ENCODE measurements at places on chromosomes 13 and 19.
A peak's percentile ranks its signal among the peaks of the same experiment; 100 is the strongest.

DNA sequence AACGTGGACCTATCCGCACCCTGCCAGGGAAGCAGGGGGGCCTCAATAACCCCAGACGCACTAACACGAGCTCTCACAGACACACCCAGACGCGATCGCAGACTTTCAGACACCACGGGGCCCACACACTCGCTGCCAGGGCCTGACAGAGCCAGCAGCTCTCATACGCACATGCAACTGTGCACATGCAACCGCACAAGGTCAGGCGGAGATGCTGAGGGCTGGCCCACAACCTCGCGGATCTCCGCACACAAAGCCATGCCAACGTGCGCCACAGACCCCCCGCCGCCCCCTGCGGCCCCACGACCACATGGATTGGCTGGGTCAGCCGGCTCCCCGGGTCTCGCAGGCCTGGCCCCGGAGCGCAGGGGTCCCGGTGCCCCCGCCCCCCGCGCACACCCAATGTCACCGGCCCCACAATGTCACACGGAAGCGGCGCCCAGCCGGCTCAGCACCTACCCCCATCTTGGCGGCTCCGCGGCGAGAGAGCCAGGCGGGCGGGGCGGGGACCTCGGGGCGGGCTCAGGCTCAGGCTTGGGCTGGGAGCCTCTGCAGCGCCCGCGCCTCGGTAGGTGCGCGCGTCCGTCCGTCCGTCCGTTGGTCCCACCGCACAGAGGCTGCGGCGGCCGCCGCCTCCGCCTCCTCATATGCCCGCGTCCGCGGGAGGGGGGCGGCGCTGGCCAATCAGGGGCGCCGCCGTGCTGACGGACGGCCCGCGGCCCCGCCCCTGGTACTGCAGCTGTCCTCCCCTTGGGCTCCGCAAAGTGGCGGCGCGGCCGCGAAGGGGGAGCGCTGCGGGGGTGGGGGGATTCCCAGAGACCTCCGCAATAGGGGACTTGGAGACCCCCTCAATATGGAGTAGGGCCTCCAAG is at the start of gene ATP1A3:
ATP1A3 (minus strand) TSS at position 619 of the 872 bp plus-strand sequence; CDS start at position 465, 154 bp downstream.
- DNase-seq = peak; percentile 28

- DNase-seq = no peak
Observed at GRCh38 chr19:36918090-36918489, 2.0 kb downstream of the ZNF568 start.

DNA sequence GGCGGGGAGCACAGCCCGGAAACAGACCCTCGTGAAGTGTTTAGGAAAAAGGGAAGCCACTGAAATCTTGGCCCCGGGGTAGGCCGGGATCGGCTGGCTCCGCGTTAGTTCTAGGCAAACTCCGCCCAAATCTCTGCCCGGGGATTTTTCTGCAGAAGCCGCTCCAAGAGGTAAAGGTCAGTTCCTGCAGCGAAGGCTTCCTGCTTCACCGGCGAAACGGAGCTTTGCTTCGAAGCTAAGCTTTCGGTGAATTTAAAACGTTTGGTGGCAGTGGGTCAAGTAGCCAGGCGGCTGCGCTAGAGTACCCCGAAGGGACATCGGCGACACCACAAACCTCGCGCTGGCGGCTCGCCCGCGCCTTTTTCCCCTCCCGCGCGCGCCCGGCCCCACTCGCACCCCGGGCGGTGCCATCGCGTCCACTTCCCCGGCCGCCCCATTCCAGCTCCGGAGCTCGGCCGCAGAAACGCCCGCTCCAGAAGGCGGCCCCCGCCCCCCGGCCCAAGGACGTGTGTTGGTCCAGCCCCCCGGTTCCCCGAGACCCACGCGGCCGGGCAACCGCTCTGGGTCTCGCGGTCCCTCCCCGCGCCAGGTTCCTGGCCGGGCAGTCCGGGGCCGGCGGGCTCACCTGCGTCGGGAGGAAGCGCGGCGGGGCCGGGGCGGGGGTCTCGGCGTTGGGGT is 441 bp downstream of the GJB2 start:
- DNase-seq = no peak

DNA sequence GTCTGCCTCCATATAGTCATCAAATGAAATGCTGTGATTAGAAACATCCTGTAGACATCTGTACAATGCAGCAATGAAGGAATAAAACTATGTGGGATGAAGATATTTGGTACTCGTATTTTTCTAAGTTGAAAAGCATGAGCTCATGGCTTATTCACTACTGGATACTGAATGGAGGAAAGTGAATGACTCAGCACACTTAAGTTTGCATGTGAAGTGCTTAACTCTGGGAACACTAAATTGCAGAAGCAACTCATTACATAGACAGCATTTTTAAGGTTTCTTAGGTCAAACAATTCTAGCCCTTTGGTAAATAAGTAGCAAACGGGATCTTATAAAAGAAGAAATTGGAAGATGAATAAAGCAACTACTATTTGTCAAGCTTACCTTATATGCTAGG is 429.0 kb upstream of the MIR17HG start:
- DNase-seq = peak; percentile 5

DNA sequence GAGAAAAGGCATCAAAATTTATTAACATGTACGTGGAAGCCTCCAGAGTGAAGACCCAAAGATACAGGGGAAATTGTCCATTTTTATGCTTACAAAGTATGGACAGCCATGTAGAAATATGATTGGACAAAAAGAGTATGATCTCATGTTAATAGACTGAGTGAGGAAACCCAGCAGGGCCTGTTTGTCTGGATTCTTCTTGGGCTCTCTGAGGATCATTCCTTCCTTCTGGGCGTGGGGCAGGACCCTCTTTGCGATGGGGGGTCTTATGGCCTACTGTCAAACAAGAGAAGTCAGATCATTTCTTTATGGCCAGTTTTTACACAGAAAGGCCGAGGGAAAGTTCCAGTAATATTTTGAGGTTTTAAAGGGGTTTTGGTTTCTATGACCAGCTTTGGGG is 110.8 kb downstream of the ESD start:
- DNase-seq = no peak

- DNase-seq = peak; percentile 76
Observed at GRCh38 chr19:4911786-4912672, 2.7 kb downstream of the UHRF1 start.

DNA sequence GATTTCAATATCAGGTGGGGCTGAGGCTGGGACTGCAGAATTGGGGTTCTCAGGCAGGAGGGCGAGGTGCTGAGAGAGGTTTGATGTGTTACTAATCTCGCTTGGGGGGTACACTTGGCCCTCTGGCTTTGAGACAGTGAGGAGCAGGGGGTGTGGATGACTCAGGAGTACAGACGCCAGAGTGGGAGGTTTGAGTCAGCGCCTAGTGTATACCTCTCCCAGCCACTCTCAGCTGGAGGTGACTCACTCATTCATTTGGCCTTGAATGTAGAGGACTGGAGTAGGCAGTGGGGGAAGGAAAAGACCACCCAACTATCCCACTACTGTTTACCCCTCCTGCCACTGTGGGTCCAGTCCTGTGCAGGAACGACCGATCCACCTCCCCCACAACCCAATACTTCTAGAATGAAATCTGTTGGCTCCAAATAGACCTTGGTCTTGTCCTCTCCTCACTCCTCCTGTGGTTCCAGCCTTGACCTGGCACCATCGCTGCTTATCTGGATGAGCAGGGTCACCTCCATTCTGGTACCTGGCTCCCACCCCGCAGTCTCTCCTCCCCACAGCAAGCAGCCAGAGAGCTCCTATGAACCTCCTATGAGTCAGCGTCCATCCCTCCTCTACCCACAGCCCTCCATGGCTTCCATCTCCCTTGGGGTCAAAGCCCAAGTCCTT is 20.1 kb upstream of the ZNRF4 start:
- DNase-seq = no peak

- DNase-seq = no peak
Observed at GRCh38 chr13:94186470-94186869, 293.0 kb downstream of the DCT start.

DNA sequence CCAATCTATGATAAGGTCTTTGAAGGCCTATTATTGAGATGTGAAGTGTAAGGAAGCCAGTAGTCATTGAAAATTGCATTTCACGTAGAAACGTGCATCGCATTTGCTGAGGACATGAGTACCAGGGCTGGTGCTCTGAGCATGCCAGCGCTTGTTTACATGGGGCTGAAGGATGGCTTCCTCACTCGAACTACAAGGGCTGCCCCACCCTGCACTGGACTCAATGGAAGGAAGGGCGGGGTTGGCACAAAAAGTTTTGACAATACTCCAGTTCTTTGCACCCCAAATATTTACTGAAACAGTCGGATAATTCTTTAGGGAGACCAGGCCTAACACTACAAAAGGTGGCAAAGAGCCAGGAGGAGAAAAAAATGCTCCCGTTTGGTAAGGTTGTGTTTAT is 28.9 kb upstream of the MED4 start:
- DNase-seq = no peak

DNA sequence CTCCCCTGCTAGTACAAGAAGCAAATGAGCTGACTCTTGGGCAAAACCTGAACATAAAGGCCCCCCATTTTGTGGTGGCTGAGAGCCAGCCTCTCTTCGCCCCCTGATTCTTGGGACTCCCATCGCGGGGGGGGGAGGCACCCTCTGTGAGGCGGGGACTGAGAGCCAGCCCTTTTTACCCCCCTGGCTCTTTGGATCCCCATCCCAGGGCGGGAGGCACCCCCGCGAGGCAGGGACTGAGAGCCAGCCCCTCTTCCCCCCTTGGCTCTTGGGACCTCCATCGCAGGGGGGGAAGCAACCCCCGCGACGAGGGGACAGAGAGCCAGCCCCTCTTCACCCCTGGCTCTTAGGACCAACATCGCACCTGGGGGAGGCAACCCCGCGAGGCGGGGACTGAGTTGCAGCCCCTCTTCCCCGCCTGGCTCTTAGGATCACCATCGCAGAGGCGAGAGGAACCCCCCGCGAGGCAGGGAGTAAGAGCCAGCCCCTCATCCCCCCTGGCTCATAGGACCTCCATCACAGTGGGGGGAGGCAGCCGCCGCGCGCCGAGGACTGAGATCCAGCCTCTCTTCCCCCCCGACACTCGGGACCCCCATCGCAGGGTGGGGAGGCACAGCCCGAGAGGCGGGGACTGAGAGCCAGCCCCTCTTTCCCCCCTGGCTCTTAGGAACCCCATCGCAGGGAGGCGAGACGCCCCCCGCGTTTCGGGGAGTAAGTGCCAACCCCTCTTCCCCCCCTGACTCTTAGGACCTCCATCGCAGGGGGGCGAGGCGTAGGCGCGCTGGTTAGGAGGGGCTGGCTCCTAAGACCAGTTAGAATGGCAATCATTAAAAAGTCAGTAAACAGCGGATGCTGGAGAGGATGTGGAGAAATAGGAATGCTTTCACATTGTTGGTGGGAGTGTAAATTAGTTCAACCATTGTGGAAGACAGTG is 2428.4 kb upstream of the PCDH20 start:
- DNase-seq = no peak

DNA sequence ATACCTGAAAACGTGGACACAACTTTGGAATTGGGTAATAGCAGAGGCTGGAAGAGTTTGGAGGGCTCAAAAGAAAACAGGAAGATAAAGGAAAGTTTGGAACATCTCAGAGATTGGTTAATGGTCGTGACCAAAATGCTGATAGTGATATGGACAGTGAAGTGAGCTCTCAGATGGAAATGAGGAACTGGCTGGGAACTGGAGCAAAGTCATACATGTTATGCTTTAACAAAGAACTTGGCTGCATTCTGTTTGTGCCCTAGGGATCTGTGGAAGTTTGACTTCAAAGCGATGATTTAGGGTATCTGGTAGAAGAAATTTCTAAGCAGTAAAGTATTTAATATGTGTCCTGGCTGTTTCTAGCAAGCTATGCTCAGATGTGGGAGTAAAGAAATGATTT is 136.2 kb downstream of the DNAJC3 start:
- no peak for DNase-seq

- no peak for DNase-seq
Observed at GRCh38 chr13:69280399-69280798, 827.2 kb upstream of the ATXN8OS start.

DNA sequence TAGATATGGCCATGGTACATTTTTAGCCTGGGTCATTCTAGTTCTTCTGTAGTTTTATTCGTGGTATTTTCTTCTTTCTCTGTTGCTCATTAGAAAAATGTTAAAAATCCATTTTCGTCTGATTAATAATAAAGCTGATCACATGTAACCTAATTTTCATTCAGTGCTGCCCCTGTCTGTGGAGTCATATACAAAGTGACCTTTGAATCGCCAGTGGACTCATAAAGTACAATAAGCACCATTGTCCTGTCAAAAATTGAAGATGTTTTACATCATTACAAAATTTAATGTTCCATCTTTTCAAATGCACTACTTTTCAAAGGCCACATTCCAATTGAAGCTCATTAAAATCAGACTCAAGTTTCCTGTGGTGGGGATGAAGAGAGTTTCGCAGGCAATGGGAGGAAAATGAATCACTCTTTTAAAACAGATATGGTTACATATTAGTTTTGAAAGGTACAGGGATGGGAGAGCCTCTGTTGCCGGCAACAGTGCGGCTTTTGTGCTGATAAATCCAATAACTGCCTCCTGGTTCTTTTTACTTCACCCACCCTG is 205.4 kb downstream of the ZNF536 start:
- DNase-seq = peak; percentile 58

- no peak for DNase-seq
Observed at GRCh38 chr19:56547535-56547934, 8.8 kb downstream of the ZFP28 start.

GRCh38 chr13:73060251-73061160 is 1.7 kb downstream of the KLF5 start:
- DNase-seq = no peak

- DNase-seq = no peak
Observed at GRCh38 chr19:3521104-3521445, 15.0 kb downstream of the FZR1 start.

GRCh38 chr19:17719730-17720400 is 585 bp downstream of the MAP1S start:
- no peak for DNase-seq

GRCh38 chr19:46859637-46860124 is 1.1 kb upstream of the ARHGAP35 start:
- no peak for DNase-seq

DNA sequence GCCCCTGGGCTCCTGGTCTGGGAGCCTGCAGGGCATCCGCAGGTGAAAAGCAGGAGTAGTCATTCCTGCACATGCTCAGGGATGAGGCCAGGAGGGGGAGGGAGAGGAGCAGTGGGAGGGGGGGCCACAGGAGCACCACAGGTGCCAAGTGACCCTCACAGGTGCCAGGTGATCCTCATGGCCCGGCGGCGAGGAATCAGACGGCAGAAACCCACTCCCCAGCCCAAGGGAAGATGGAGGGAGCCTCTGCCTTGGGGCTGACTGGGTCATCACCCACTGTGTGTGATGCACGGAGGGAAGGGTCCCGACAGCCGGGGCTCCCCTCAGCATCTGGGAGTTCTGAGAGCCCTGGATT is 27.4 kb downstream of the SH3GL1 start:
- DNase-seq = no peak

DNA sequence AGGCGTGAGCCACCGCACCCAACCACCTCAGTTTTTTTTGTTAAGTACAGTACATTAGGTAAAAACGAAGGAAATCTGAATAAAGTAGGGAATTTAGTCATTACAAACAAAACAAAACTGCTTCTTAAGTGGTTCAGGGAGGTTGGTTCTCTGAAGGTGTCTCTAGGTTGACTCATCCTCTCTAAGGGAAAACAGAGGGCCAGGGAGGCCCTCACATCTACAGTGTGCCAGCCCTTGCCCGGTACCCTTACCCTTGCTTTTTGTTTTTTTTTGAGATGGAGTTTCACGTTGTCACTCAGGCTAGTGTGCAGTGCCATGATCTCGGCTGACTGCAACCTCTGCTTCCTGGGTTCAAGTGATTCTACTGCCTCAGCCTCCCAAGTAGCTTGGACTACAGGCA is 17.2 kb upstream of the JUND start:
- no peak for DNase-seq

All from globus pallidus (tissue), 1 donor.